ENCODE measurements at places on chromosomes 16 and 17.

DNA sequence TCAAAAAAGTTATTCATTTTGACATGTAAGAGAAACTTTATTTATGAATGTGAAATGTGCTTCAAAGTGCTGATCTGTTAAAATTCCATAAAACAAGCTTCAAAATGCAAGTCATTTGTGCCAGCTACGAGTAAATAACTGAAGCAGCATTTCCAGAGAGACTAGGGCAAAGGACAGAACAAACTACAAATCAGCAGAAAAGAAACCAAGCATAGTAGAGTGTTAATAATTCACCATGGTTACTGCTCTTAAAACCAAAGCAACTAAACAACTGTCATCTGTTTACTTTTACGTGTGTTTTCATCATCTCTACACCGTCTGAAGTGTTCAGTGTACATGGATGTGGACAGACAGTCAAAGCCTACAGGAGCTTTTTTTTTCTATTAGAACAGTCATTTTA, 1.6 kb upstream of the ASPA start:
- DNase-seq, result no peak

GRCh38 chr17:57689254-57689653, 55.8 kb downstream of the CCDC182 start:
- no peak for DNase-seq

GRCh38 chr17:39601758-39602532, 5.8 kb downstream of the NEUROD2 start:
- no peak for DNase-seq

DNA sequence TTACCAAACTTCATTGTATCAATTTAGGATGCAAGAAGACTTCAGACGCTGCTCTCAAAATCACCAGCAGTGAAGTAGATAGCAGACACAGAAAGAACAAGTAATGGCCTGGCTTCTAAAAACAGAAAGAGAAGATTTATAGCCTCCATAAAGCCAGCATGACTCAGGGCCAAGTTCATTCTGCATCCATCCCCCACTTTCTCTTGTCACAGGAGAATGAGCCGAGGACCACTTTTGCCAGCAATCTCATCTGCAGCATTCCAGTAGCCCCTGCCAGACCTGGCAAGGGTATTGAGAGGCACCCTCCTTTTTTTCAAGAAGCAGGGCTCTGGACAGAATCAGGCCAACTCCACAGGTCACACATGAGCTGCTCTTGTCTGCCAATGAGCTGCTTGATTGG, 355.4 kb upstream of the SOX9 start:
- no peak for DNase-seq

DNA sequence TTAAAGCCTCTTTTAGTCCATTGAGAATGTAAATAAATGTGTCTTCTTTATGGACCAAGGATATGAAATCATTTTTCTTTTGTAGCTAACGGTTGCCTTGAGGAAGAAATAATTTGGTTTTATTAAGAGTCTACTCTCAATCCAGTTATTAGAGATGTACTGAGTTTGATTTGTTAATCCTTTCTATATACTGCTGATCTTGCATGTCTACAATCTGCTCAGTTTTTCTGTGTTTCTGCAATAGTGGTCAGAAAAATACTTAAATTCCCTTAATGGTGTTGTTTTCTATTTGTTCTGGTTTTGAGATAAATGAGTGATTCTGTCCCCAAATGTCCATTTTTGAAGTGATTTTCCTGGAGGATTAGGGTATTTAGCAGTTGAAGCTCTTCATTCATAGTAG, 54.9 kb downstream of the CYLD start:
- DNase-seq, result no peak

- no peak for DNase-seq
Measured at GRCh38 chr17:40541873-40542557, 23.3 kb downstream of the CCR7 start.

DNA sequence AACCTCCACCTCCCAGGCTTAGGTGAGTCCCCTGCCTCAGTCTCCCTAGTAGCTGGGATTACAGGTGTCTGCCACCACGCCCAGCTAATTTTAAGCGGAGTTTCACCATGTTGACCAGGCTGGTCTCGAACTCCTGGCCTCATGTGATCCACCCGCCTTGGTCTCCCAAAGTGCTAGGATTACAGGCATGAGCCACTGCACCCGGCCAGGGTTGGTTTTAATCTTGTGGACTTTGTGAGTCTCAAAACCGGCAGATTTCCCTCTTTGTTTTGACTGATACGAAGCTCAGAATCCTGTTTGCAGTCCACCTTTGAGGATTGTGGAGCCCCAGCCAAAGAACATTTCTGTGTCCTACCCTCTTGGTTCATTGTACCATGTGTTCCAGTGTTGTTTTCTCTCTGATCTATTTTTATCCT, 16.4 kb upstream of the CPSF4L start:
- no peak for DNase-seq

DNA sequence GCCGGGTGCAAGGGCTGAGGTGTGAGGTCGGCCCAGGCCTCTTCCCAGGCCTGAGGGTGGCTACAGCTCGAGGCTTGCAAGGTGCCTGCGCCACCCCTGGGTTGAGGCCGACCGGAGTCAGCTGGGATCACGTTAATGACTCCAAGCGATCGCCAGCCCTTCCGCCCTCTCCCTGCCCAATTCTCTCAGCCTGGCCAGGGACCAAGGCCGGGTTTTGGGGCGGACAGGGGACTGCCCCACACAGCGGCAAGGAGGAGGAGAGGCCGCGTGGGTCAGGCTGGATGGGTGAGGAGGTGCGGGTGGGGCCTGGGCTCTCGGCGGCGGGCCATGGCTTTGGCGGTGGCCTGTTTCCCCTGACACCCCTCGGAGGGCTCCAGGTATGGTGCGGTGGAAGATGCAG, 3.2 kb upstream of the WDR24 start:
- no peak for DNase-seq

- no peak for DNase-seq
Measured at GRCh38 chr17:32671896-32672295, 185.1 kb downstream of the CDK5R1 start.

- DNase-seq, result no peak
Measured at GRCh38 chr17:73393381-73393780, 81.6 kb upstream of the CDC42EP4 start.

DNA sequence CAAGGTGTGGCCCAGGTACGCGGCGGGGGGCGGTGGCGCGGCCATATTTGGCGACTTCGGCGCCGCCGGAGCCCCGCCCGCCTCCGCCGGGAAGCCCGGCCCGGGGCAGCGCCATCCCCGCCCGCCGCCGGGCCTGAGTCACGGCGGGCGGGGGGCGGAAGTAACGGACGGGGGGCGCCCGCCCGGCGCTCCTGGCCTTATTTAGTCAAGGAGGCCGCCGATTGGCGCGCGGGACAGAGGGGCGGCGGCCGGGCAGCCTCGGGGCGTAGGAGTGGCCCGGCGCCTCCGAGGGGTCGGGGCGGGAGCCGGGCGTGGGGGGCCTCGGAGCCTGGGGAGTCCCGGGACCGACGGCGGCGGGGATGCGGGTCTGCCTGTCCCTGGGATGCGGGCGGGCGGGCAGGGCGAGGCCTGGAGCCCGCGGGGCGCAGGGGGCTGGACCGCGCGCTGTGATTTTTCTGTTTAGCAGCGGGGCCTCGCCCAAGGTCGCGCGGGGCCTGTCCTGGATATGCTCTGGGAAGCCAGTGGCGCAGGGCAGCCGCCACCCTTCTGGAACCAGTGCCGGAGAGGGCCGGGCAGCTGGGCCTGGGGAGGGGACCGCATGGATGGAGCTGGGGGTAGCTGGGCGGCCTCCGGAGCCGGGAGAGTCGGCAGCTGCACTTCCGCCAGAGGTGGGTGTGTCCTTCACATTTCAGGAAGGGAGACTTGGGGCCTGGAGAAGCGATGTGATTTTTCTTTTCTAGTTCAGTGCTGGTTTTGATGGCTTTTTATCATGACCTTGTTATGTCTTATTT, 2.3 kb upstream of the ACTG1 start:
- peak; percentile 85 for DNase-seq

- no peak for DNase-seq
Measured at GRCh38 chr17:76810956-76811355, 57.2 kb upstream of the MGAT5B start.

DNA sequence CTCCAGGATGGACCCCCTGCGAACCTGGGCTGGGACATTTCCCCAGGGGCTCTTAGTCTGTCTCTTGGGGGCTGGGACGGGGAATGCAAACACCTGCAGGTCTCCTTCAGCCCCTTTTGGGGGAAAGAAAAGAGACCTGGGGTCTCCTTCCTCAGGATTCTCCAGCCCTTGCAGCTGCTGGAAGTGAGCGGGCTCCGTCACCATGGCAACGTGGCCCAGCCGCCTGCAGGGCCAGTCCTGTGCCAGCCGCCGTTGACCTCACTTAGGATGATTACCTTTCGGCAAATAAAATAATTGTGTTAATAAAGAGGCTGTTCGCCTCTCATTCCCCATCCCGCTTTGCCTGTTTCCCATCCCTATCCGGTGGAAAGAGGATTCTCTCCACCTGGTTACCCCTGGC, 25.7 kb downstream of the MRM1 start:
- no peak for DNase-seq

- no peak for DNase-seq
Measured at GRCh38 chr16:20946015-20946629, 45.6 kb downstream of the LYRM1 start.

GRCh38 chr16:2081201-2082084, 33.7 kb downstream of the TSC2 start:
- no peak for DNase-seq

GRCh38 chr17:57388131-57388725, 131.9 kb downstream of the MSI2 start:
- DNase-seq, result no peak

- no peak for DNase-seq
Measured at GRCh38 chr16:15898654-15899053, 10.3 kb upstream of the CEP20 start.

All from CD4-positive, alpha-beta T cell treated with Interleukin-17A for 4 hours (primary cell).